Progenitor cell of endocrine pancreas (in vitro differentiated cells): ENCODE measurements at places on chromosomes 5 and 9. TPM values are rescaled to one million over a fixed set of nuclear protein-coding genes. Genes with fewer than 3 reads are reported as not detected.

GRCh38 chr5:136538534-136538933, 173.2 kb upstream of the TRPC7 start:
- H3K27me3 ChIP-seq: peaks cover 2% of the 10 kb centered on the region
- H3K36me3 ChIP-seq: no peaks in the 10 kb centered on the region
- H3K4me3 ChIP-seq: no peak overlapping the region
- no peak overlapping the region for H3K27ac ChIP-seq

- H3K4me1 ChIP-seq: peaks cover 62% of the 10 kb centered on the region
- no peak for DNase-seq
- no peaks in the 10 kb centered on the region for H3K27me3 ChIP-seq
- H3K4me3 ChIP-seq: no peak overlapping the region
- H3K27ac ChIP-seq: peak overlapping the region; percentile 54
- no peaks in the 10 kb centered on the region for H3K36me3 ChIP-seq
These were observed 20.3 kb downstream of the CAMSAP1 start for GRCh38 chr9:135887021-135887507.

- no peak overlapping the region for H3K27ac ChIP-seq
- H3K27me3 ChIP-seq: no peaks in the 10 kb centered on the region
- H3K36me3 ChIP-seq: no peaks in the 10 kb centered on the region
- no peak for DNase-seq
- no peak overlapping the region for H3K4me3 ChIP-seq
These were observed 1215.9 kb downstream of the EFNA5 start for GRCh38 chr5:106454651-106455415.

DNA sequence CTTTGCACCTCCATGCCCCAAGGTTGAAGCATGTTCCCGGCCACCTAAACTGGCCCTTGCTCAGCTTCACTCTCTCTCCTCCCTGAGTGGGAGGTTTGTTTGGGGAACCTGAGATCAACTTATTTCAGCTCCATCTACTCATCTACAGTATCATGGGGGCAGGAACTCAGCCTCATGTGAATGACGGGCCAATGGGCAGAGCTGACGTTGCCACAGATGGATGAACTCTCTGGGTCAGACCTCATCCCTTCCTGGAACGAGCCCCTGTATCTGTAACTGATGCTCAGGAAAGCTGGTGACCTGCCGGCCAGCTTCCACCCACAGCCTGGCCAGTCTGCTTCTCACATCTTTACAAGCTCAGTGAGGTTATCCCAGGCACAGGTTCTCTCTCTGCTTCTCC, 369.6 kb downstream of the IRX2 start:
- no peak overlapping the region for H3K4me3 ChIP-seq
- peaks cover 51% of the 10 kb centered on the region for H3K27me3 ChIP-seq
- no peaks in the 10 kb centered on the region for H3K36me3 ChIP-seq
- no peak for DNase-seq

DNA sequence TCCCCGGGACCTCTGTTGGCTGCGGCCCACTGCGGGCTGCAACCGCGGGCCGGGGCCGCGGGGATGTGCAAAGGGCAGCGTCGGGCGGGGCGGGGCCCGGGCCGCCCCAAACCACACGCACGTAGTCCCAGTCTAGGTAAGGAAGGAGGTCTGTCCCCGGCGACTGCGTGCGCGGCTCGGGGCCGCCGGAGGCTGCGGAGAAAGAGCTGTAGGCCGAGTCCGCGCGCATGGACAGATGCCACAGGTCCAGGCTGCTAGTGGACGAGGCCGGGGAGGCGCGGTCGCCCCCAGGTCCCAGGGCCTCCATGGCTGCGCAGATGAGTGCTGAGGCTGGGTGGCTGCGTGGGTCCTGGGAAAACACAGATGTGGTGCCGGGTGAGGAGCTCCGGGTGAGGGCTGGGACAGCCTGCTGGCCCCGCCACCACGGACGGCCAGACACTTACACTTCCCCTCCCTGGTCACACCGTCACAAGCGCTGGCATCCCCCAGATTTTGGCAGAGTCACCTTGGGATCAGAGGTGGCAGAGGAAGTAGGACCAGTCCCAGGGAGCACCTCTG, 4.5 kb downstream of the SHROOM1 start:
- H3K4me1 ChIP-seq: peaks cover 5% of the 10 kb centered on the region
- H3K27ac ChIP-seq: no peak overlapping the region
- H3K27me3 ChIP-seq: peaks cover 36% of the 10 kb centered on the region
- no peak for DNase-seq
- H3K36me3 ChIP-seq: no peaks in the 10 kb centered on the region
- peak overlapping the region; percentile 19 for H3K4me3 ChIP-seq

Gene PCDHB10
- total RNA-seq: 5.5 and 7.2 TPM in 2 replicates

Gene MRPL22
- total RNA-seq: 48.9 and 57.1 TPM in 2 replicates

DNA sequence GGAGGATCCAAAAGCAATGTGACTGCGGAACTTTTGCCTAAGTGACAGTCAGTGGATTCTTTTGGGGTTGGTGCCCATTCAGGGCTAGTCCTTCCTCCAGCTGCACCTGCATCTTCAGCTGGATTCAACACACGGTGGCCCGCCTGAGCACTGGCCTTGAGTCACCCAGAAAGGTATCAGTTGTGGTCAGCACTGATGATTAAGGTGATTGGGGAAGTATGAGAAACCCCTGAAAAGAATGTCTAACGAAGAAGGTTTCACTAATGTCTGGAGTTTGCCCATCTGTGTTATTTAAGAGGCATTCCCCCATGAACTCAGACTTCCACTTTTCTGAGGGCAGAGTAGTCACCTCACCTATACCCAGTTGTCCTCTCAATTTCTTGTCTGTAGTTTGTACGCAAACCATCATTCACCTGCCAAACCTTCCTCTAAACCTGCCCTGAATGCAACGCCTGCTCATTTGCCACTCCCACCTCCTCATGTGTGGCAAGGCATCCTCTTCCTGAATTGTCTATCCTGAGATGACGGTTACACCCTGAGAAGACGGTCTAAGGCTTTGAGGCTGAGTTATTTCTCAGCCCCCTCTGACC, 27.2 kb downstream of the CSF2 start:
- H3K4me1 ChIP-seq: no peaks in the 10 kb centered on the region
- H3K27ac ChIP-seq: no peak overlapping the region
- no peak overlapping the region for H3K4me3 ChIP-seq
- no peaks in the 10 kb centered on the region for H3K36me3 ChIP-seq
- peaks cover 4% of the 10 kb centered on the region for H3K27me3 ChIP-seq
- no peak for DNase-seq

DNA sequence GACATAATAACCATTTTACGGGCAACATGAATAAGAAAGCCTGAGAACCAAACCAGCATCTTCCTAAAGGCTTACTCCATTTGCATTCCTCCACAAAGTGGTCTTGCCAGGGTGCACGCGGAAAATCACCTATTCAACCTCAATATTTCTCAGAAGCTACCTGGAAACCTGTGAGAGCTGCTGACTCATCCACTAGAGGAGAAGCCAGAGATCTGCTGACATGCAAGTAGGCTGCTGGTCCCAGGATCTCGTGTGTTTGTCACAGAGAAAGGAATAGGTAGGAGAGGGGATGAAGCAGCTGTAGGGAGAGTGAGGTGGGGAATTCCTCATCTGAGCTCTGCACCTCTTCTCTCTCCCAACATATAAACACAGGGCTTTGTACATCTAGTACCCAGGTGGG, 138.1 kb downstream of the ADAMTS12 start:
- H3K4me3 ChIP-seq: no peak overlapping the region
- no peak for DNase-seq
- peaks cover under 1% of the 10 kb centered on the region for H3K4me1 ChIP-seq
- no peaks in the 10 kb centered on the region for H3K36me3 ChIP-seq
- H3K27me3 ChIP-seq: no peaks in the 10 kb centered on the region
- no peak overlapping the region for H3K27ac ChIP-seq

GRCh38 chr5:176809544-176810080, 747 bp upstream of the UNC5A start:
- peaks cover 78% of the 10 kb centered on the region for H3K27me3 ChIP-seq
- no peaks in the 10 kb centered on the region for H3K36me3 ChIP-seq
- no peak overlapping the region for H3K27ac ChIP-seq
- no peak for DNase-seq

GRCh38 chr9:16171911-16172310, 619.1 kb downstream of the CCDC171 start:
- H3K4me3 ChIP-seq: peak overlapping the region; percentile 17
- peaks cover 35% of the 10 kb centered on the region for H3K4me1 ChIP-seq
- no peak for DNase-seq
- H3K27me3 ChIP-seq: no peaks in the 10 kb centered on the region
- peak overlapping the region; percentile 81 for H3K27ac ChIP-seq

DNA sequence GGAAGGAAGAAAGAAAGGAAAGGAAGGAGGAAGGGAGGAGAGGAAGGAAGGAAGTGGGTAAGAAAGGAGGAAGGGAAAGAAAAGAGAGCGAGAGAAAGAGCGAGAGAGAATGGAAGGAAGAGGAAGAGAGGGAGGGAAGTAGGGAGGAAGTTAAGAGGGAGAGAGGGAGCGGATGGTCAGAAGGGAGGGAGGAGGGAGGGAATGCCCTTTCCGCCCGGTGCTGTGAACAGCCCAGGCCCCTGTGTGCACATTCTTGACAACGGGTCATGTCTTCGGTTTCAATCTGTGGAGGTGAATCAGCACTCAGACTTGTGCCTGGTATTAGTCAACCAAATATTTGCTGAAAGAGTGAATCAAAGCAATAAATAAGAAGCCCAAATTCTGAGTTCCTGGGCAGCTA, 39.2 kb downstream of the PRUNE2 start:
- DNase-seq: no peak
- no peak overlapping the region for H3K27ac ChIP-seq
- no peaks in the 10 kb centered on the region for H3K36me3 ChIP-seq
- peaks cover 5% of the 10 kb centered on the region for H3K4me1 ChIP-seq
- H3K4me3 ChIP-seq: no peak overlapping the region
- H3K27me3 ChIP-seq: peaks cover 17% of the 10 kb centered on the region

DNA sequence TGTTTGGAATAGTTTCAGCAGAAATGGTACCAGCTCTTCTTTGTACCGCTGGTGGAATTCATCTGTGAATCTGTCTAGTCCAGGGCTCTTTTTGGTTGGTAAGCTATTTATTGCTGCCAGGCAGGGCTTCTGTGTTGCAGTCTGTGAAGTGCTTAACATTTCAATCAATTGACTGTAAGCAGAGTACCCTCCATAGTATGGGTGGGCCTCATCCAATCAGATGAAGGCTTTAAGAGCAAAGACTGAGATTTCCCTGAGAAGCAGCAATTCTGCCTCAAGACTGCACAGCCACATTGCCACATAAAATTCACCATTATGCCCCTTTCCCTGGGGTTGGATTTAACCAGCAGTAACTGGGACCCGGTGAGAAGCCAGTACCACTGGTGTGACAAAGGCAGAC, 98.9 kb upstream of the ICE1 start:
- no peak overlapping the region for H3K27ac ChIP-seq
- DNase-seq: no peak
- H3K4me3 ChIP-seq: no peak overlapping the region
- H3K4me1 ChIP-seq: peaks cover 20% of the 10 kb centered on the region

Gene SLC38A9
- total RNA-seq: 42.9 and 49.9 TPM in 2 replicates

DNA sequence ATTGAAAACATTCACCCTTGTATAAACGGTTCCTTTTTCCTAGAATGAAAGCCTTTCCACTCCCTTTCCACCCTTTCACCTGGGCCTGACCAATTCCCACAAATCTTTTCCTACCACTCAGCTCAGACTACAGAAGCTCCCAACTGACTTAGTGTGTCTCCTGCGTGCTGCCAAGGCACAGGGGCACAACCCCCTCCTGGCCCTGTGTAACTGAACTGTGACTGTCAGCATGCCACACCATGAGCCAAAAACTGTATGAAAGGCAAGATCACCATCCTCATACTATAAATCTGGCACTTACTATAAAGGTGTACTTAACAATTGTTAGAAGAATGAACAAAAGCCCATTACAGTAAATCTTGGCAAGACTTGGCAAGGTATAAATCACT, 11.5 kb downstream of the NOL8 start:
- H3K4me3 ChIP-seq: no peak overlapping the region
- no peak for DNase-seq
- no peaks in the 10 kb centered on the region for H3K27me3 ChIP-seq
- H3K36me3 ChIP-seq: peaks cover 22% of the 10 kb centered on the region
- peaks cover 5% of the 10 kb centered on the region for H3K4me1 ChIP-seq

DNA sequence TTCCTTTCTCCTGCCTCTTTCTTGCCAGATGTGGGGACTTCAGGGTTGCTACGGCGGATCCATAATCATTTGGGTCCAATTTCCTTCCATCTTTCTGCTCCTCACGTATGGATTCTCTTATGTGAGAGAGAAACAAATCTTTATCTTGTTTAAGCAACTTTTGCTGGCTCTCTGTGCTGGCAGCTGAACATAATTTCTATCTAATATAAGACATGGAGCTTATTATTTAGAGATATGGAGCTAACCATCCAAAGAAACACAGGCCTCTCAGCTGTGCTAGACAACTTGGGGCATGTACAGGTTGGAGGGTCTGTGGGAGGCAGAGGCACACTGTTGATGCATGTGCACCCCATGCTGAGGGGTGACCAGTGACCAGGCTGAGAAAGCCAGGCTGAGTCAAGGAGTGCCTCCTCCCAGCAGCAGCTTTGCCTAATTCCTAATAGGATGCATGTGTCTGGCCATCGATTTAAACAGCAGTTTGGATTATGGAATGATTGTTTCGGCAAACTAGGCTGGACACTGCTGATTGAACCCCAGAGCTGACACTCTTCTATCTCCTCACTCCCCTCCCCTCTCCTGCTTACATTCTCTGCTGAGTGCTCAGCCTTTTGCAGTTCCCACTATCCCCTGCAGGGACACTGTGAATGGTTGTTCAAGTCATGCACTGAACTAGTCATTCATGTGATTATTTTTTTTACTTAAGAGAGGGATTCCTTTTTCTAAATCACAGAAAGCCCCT, 195.8 kb downstream of the ERCC6L2 start:
- peaks cover 11% of the 10 kb centered on the region for H3K27me3 ChIP-seq
- H3K4me3 ChIP-seq: no peak overlapping the region
- DNase-seq: no peak
- H3K27ac ChIP-seq: no peak overlapping the region
- peaks cover 20% of the 10 kb centered on the region for H3K4me1 ChIP-seq

DNA sequence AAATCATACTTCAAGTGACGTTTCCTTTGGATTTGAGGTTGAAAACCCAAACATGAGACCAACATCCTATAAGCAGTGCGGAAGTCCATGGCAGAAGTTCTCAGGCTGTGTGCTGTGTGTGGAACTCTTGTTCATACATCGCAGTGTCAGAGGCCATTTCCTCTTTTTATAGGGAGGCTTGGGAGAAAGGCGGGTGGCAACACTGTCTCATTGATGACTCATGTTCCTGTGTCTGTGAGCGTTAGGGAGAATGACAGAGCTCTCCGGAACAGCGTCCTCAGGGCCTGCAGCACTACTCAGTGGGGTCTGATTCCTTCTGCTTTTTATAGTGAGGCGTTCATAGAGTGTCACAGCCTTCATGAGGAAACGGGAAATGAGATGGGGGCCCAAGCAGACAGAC, 98.8 kb upstream of the BASP1 start:
- H3K27ac ChIP-seq: no peak overlapping the region
- no peaks in the 10 kb centered on the region for H3K36me3 ChIP-seq
- H3K4me3 ChIP-seq: no peak overlapping the region
- no peaks in the 10 kb centered on the region for H3K27me3 ChIP-seq

Gene KCNV2
- total RNA-seq: not detected in 2 replicates
